Activated gamma-delta T cell treated with Interleukin-2 at 50 U/mL for 16 hours (primary cell): ENCODE measurements at places on chromosomes 12 and 14.

DNA sequence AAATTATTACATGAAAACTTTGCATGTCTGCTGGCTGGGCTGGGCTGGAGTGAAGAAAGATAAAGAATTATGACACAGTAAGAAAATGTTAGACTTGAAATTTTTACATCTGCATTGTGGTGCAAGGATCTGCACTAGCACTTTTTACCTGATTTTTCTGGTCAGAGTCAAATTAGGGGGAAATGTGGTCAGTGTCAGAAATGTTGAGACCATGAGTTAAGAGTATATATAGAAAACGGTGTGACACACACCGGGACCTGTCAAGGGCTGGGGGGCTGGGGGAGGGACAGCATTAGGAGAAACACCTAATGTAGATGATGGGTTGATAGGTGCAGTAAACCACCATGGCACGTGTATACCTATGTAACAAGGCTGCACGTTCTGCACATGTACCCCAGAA lies 90.3 kb downstream of the IGF1 start:
- no peak for DNase-seq

GRCh38 chr12:92478692-92479091 lies 224.1 kb upstream of the PLEKHG7 start:
- DNase-seq = no peak

GRCh38 chr12:7637615-7638014 lies 28.1 kb downstream of the APOBEC1 start:
- DNase-seq = no peak

DNA sequence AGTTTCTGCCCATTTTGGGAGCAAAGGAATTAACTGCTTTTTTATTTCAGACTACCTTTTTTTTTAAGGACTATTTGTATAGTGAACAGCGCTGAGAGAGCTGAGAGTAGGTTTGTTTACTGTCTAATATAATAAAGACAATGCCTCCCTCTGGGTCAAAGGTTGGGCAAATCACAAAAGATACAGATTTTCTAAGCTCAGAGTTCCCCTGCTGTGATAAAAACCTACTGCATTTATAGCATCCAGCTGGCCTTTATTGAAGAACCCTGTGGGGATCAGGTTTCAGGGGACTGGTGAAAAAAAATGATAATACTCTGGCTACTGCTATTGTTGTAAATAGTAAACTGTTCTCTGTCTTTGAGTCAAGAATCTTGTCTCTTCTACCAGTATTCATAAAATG lies 28.7 kb downstream of the CCDC59 start:
- no peak for DNase-seq

GRCh38 chr12:121905746-121906145 lies 12.6 kb upstream of the CFAP251 start:
- no peak for DNase-seq
